GM23248 (cell line): ENCODE measurements at places on chromosomes 2 and 18. TPM values are rescaled to one million over a fixed set of nuclear protein-coding genes. Genes with fewer than 3 reads are reported as not detected.

COLEC11 gene
- total RNA-seq, result not detected in 2 replicates

ELOA2 gene
- not detected in 2 replicates for total RNA-seq

MROH2A gene
- total RNA-seq, result not detected in 2 replicates

RNF152 gene
- total RNA-seq, result 5.4 and 11.3 TPM in 2 replicates

FBXO15 gene
- 0.22 TPM in 1 of 2 replicates, not detected in the other for total RNA-seq

DNA sequence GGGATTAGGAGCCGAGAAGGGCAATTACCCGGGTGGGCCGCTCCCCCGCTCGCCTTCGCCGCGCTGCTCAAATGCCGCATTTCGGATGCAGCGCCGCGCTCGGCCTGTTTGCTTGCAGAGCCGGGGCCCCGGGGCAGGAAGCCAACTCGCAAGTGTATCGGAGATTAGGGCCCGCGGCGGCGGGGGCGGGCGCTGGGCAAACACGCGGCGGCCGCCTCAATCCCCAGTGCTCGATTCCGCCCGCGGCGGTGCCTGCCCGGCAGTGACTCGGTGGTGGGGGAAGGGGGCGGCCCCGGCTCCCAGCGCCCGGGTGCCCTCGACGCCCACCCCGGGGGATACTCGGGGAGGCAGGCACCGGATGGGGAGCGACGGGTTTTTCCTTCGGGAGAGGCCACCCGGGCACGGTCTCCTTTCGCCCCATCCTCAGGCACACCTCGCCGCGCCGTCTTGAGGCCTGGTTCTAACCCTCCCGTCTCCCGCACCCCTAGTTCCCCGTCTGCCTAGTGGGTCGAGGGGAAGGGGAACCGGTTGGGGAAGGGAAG, 26.6 kb upstream of the NOTO start:
- H3K4me1 ChIP-seq, result no peaks in the 10 kb centered on the region
- H3K36me3 ChIP-seq, result no peaks in the 10 kb centered on the region
- H3K27me3 ChIP-seq, result peaks cover 21% of the 10 kb centered on the region
- H3K27ac ChIP-seq, result no peak overlapping the region
- peak overlapping the region; percentile 87 for H3K4me3 ChIP-seq
- peak; percentile 87 for DNase-seq

GRCh38 chr2:187646556-187646955, 92.3 kb upstream of the TFPI start:
- DNase-seq, result no peak
- H3K4me1 ChIP-seq, result peaks cover 13% of the 10 kb centered on the region
- H3K4me3 ChIP-seq, result no peak overlapping the region
- no peaks in the 10 kb centered on the region for H3K27me3 ChIP-seq
- no peaks in the 10 kb centered on the region for H3K36me3 ChIP-seq

DNA sequence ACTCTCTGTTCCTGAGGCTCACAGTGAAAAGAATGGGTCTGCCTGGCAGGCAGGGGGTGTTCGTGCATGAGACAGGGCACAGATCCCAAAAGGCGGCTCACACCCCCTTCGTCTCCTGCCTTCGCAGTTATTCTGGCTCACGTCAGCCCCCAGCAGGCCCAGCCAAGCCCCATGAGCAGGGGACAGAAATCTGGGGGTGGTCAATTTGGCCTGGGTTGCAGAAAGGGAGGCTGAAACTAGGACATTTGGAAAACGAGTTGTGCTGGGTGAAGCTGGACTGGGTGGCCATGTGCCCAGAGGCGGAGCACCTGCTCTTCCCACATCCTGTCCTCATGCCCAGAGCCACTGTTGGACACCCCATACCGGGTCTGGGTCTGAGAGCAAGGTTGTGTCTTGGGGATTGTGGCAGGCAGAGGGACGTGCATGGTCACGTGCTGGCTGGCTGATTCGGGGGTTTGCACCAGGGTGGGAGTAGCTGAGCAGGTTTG, 99.0 kb upstream of the MCFD2 start:
- H3K4me1 ChIP-seq, result peaks cover 13% of the 10 kb centered on the region
- H3K27me3 ChIP-seq, result no peaks in the 10 kb centered on the region
- no peak for DNase-seq
- H3K4me3 ChIP-seq, result no peak overlapping the region

GRCh38 chr18:58490238-58490637, 138.7 kb downstream of the ALPK2 start:
- H3K4me3 ChIP-seq, result no peak overlapping the region
- H3K27ac ChIP-seq, result no peak overlapping the region
- no peaks in the 10 kb centered on the region for H3K27me3 ChIP-seq
- H3K4me1 ChIP-seq, result peaks cover 9% of the 10 kb centered on the region; the same call in 1 of the 2 replicates
- H3K36me3 ChIP-seq, result no peaks in the 10 kb centered on the region; the same call in 1 of the 2 replicates

DNA sequence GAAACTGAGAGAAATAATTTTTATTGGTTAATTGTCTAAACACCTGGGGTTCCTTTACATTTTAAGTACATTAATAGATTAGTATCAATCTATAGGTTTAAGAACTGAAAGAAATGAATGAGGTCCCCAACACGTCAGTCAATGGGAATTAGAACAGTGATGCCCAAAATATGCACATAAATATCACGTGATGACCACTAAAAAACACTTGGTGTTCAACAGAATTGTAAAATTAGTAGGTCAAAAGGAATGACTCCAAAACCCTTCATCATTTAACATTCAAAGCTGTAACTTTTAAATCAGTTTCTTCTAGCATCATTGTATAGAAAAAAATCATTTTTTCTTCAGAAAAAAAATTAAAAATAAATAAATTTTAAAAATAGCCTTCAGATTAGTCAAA, 140.9 kb downstream of the SLC8A1 start:
- no peak overlapping the region for H3K27ac ChIP-seq
- no peak for DNase-seq
- peaks cover 9% of the 10 kb centered on the region for H3K4me1 ChIP-seq
- no peaks in the 10 kb centered on the region for H3K27me3 ChIP-seq

- no peaks in the 10 kb centered on the region for H3K27me3 ChIP-seq
- H3K4me3 ChIP-seq, result peak overlapping the region; percentile 81
- no peak overlapping the region for H3K27ac ChIP-seq
These were observed 580 bp downstream of the NEDD4L start for GRCh38 chr18:58044370-58045241.

GRCh38 chr18:36352384-36352783, 54.9 kb downstream of the FHOD3 start:
- H3K36me3 ChIP-seq, result no peaks in the 10 kb centered on the region
- no peaks in the 10 kb centered on the region for H3K27me3 ChIP-seq
- 0 out of 2 replicates have a peak overlapping the region, but pooled peaks have one; percentile 23 for H3K4me3 ChIP-seq
